ENCODE measurements at places on chromosomes 11 and 22.
A peak's percentile ranks its signal among the peaks of the same experiment; 100 is the strongest.

DNA sequence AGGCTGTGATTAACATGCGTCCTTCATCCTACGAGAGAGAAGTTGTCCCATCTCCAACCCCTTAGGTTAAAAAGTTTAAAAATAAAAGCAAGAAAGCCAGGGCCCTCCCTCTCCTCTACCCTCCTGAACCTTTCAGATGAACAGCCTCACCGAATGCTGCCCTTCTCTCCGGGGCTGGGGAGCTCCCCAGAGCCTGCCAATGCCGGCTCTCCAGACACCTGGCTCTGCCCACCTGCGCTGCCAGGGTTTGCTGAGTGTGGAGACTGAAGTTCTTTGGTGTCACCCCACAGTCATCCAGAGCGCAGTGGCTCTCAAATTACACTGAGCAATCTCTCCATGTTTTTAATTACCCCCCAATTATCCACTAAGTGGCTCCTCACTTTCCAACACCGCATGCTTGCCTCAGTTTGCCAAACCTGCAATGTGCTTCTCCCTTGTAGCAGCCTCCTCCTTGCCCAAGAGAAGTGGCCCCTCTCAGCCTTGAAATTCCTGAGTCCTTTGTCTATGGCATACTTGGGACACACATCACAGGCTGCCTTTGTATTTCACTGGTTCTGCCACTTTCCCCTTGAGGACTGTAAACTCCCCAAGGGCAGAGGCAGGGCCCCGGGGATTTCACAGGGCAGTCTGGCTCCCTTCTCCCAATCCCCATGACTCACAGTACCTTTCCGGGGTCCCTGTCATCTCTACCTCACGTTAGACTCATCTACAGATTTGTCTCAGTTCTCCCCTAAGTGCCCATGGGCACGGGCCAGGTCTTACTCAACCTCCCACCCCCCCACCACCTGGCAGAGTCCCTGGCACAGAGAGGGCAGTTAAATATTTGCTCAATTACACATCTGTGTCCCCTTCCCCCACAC is 2.0 kb downstream of the MYH9 start:
- DNase-seq = peak; percentile 46

DNA sequence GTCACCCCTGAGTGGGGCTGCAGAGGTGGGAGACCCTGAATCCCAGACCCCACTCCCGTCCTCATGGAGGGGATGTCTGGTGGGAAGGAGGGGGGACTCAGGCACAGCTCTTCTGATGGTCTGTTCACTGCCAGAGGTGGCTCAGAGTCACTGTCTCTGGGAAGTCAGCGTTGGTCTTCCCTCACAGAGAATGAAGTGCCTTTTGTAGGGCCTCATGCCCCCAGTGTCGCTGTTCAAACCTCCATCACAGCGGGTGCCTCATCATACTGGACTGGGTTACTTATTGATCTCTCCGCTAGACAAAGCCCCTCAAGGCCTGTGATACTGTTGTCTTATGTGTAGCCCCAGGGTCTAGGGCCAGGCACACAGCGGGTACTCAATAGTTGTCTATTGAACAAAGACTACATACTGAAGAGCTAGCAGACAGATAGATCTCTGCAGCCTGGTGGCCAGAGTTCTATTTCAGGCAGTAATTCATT is 41.3 kb downstream of the CD6 start:
- no peak for DNase-seq

DNA sequence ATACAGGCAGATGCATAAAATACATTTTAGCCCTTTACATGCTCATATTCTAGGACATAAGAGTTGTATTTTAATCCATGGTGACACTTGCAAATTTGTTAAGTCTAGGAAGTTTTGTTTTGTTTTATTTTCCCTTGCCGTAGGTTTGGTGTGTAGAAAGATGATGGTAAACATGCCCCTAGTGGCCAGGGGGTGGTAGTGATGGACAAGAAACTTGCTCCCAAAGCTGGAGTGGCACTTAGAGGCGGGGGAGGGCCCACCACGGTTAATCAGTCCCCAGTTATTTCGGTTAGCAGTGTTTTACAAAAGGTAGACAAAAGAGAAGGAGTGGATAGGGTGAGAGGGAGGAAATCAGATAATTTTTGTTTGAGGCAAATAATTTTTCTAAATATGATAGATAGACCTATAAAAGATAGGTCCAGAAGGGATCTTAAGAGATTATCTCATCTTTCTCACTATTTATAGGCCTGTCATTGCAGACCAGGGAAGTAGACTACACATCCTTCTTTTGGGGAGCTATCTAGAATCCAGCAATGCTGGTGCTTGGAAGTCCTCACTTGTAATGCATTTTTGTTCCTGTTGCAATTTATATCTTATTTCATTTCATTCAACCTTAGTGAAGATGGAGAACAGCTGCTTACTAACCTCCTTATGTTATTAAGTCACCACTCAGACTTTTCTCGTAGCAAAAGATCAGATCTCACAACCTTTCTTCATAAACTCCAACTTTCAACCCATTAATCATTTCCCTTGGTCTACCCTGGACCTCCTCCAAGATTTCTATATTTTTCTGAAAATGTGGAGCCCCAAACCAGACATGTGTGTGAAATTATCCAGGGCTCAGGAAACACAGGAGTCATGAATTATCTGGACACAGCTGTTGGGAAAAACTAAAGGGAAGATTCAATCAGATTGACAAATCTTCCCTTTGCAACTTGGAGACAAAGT is 5.9 kb upstream of the BDNF start:
- DNase-seq = peak; percentile 35

- DNase-seq = no peak
These were observed 12.3 kb downstream of the STARD10 start for GRCh38 chr11:72781313-72782080.

- no peak for DNase-seq
These were observed 17.4 kb upstream of the CTSC start for GRCh38 chr11:88354912-88355311.
